ENCODE measurements at places on chromosomes 5 and 9.
A peak's percentile ranks its signal among the peaks of the same experiment; 100 is the strongest.

- no peak for DNase-seq
These were observed 19.1 kb downstream of the UGT3A2 start for GRCh38 chr5:36047384-36048160.

GRCh38 chr9:119289740-119290433, 79.3 kb downstream of the BRINP1 start:
- no peak for DNase-seq

DNA sequence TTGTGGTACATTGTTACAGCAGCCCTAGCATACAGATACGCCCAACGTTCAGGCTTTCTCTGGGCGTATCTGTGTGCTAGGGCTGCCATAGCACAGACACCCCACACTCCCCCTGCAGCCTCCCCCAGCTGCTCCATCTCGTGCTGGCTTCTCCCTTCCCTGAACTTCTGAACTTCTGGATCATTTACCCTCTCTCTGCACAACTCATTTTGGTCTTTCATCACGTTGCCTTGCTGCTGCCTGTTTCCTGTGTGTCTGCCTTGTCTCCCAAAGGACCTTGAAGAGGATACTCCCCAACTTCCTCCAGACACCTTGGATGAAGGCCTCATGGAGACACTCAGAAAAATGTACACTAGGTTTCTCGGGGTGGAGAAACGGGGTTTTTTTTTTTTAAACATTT, 37.3 kb downstream of the SLIT3 start:
- DNase-seq: no peak

DNA sequence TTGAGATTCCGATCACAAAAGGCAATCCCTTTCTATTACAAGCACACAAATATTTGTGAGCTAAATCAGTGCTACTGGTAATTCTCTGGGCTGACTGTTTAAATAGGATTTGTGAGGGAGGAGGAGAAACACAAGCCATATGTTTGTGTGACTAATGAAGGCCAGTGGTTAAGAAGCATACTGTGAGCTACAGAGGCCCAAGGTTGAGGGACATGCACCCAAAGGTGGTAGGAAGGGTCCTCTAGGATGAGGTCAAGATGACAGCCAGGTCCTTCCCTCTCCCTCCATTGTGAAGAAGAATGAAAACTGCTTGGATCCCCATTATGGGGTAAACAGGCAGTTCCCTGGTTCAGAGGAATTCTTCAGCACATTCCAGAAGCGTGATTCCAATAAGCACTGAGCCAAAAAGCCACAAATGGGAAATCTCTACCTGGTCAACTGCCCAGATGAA, 83.9 kb downstream of the SPOCK1 start:
- no peak for DNase-seq

- no peak for DNase-seq
These were observed 7.5 kb upstream of the EGFLAM start for GRCh38 chr5:38250763-38251448.

DNA sequence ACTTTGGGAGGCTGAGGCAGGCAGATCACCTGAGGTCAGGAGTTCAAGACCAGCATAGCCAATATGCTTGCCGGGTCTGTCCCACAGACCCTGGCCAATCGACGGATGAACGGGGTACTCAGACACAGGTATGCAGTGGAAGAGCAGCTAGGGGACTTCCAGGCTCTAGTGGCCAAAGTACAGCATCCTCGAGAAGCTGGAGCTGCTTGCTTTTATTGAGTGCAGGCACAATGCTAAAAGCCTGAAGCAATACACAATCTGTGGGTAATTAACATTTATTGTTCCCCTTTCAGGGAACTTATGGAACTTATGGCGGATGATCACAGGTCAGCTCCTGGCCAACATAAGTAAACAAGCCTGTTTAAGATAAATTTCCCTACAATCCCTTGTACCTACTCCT, 32.8 kb upstream of the SEMA4D start:
- no peak for DNase-seq

GRCh38 chr9:126676685-126677143, 63.0 kb downstream of the LMX1B start:
- no peak for DNase-seq

- DNase-seq: no peak
These were observed 396.8 kb downstream of the MED10 start for GRCh38 chr5:5981562-5981961.

DNA sequence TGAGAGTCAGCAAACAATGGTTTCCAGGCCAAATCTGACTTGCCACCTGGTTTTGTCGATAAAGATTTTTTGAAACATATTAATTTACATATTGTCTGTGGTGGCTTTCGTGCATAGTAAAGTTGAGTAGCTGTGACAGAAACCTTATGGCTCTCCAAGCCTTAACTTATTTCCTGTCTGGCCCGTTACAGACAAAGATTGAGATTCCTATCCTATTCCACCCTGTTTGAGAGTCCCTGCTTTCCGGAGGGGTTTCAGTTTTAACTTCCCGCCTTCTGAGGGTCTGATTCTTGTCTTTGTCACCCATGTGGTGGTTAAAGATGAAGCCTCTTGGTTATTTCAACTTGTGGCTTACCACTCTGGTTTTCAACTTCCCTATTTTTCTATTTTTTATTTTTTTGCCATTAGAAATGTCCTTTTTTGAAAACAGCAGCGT, 11.4 kb downstream of the OTULIN start:
- peak; percentile 41 for DNase-seq

DNA sequence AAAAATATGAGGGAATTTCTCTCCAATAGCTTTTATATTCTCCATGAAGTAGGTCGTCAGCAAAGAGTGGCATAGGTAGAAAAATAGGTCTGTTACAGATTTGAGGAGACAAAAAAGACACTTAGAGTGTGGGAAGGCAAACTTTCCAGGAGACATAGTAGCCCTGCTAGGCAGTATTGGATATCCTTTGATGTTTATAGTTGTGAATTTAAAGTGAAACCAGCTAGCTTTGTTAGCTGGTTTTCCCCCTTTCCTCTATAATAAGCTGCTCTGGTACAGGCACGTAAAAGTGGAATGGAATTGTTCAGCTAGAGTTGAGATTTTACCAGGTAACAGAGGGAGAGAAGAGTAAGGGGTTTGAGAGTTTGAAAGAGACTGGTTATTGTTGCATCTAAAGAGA, 17.1 kb upstream of the APC start:
- DNase-seq: no peak

GRCh38 chr9:36126016-36126730, 10.4 kb upstream of the GLIPR2 start:
- DNase-seq: no peak

GRCh38 chr5:90424245-90424644, 14.7 kb upstream of the CETN3 start:
- DNase-seq: no peak

DNA sequence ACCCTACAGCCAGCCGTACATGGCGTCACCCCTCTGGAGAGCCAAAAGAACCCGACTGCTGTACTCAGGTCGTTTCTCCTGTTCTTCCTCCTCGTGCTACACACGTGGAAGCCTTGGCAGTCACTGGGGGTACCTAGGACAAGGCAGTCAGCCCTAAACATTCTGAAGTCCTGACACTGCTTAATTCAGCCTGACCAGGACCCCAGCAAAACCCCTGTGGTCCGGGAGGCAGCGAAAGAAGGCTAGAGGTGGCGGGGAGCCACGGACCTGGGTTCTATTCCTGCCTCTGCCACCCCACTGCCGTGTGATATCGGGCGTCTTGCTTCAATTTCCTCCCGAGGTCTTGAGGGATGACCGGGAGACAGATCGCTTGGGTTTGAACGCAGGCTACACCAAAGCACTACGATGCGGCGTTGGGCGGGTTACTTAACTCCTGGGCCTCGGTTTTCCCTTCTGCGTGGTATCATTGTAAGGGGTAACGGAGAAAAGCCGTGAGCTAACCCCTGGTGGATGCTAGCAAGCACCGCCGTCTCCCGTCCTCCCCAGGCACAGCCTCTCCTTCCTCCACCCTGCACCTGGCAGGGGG, 429 bp upstream of the ARL10 start:
- no peak for DNase-seq

GRCh38 chr5:68682400-68683160, 411.2 kb upstream of the SLC30A5 start:
- no peak for DNase-seq

DNA sequence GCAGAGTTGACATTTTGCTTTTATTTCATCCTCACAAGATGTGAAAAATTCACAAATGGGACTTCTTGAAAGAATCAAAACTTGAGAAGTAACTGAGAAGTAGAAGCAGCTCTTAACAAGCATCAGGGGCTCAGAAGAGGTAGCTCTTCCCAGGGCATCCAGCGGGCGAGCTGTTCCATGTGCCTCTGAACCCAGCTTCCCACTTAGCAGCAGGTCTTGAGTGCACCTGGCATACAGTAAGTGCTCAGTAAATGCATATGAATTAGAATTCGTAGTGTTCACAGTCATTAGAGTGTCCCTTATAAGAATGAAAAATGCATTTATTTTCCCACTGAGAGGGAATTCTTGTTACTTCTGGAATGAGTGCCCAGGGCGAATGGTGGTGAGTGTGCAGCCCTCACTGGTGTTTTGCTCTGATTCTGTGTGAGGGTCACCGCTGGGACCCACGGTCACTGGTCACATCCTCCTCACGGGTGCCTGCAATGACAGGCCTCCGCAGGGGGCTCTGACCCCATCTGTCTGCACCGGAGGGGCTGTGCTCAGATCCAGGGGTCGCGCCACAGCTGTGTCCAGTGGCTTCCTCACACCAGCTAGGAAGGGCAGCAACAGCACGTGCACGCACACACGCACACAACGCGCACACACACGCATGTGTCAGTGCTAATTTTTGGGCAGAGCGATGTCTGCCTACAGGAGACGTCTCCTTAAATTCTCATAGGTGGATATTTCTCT, 26.9 kb downstream of the EXOC3 start:
- DNase-seq: no peak

Measured in CD4-positive, alpha-beta T cell treated with Interleukin-17A for 1 hour (primary cell).